Esophagus muscularis mucosa (tissue), 4 donors: ENCODE measurements at places on chromosomes 5 and 9. TPM values are rescaled to one million over a fixed set of nuclear protein-coding genes. Genes with fewer than 3 reads are reported as not detected.
A peak's percentile ranks its signal among the peaks of the same experiment; 100 is the strongest.

DNA sequence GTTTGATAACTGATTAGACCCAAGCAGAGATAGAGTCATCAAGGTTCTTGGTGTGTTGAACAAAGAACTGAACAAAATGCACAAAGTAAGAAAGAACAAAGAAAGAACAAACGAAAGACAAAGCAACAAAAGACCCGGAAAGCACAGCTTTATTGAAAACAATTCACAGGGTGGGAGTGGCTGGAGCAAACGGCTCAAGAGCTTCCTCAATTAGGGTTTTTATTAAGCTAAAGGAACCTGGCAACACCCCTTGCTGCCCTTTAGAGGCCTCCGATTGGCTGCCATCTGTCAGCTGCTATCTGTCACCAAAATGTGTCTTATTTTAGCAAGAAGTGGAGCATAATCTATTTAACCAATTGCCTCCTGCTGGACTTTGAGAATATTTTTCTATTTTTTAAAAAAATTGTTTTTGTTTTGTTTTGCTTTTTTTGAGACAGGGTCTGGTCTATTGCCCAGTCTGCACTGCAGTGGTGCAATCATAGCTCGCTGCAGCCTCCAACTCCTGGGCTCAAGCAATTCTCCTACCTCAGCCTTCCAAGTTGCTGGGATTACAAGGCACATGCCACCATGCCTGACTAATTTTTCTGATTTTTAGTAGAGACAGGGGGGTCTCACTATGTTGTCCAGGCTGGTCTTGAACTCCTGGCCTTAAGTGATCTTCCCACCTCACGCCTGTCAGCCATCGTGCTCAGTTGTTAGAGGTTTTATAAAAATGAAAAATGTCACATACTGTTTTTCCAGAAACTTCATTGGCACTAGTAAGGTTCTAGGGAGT, 7.7 kb upstream of the ABO start:
- no peak for DNase-seq

DNA sequence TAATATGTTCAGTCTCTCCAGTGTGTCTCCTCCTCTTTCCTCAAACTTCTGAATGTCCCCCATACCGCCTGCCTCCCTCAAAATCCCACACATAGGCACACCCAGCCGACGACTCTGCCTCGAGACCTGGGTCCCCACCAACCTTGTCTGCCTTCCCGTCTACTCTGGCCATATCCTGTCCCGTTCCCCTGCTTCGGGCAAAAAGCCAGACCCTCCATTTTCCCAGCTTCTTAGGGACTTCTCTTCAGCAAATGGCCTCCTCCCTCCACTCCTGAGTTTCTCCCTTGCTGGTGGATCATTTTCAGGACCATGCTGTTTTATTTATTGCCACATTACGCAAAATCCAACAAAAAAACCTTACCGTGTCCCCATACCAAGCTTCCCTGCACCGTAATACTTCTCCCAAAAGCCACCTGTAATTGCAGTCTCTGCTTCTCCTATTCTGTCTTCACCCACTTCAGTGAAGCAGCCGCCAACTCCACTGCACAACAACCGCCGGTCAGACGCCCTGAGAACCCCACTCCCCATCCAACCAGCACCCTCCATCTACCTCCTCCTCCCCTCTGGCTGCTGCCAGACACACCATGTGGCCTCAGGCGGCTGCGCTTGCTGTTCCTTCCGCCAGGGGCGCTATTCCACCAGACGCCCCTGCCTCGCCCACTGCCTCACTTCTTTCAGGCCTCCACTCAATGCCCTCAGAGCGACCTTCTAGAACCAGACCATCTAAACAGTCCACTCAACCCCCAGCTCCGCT, 117.0 kb downstream of the TRPM6 start:
- no peak for DNase-seq

DNA sequence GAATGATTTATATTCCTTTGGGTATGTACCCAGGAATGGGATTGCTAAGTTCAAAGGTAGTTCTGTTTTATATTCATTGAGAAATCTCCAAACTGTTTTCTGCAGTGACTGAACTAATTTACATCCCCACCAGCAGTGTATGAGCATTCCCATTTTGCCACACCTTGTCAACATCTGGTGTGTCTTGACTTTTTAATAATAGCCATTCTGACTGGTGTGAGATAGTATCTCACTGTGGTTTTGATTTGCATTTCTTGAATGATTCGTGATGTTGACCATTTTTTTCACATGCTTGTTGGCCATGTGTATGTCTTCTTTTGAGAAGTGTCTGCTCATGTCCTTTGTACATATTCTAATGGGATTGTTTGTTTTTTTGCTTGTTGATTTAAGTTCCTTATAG, 421.5 kb downstream of the KIAA0825 start:
- DNase-seq = no peak

DNA sequence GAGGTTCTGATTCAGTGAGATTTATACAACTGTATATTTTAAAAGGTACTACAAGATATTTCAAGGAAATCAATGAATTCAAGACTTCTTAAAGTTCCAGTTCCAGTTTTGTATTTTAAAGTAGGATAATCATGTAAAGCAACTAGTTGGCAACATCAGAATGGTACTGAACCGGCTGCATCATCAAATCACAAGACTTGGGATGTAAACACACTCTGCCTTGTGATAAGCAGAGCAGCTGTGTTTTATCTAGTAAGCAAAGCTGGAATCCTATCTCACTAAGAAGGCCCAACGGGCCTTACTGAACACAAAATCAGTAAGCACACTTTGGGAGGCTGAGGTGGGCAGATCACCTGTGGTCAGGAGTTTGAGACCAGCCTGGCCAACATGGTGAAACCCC, 327.2 kb upstream of the NREP start:
- no peak for DNase-seq

- no peak for DNase-seq
Observed at GRCh38 chr5:144403058-144403457, 232.4 kb downstream of the KCTD16 start.

- DNase-seq = peak; percentile 62
Observed at GRCh38 chr9:84775056-84775643, 105.6 kb downstream of the NTRK2 start.

DNA sequence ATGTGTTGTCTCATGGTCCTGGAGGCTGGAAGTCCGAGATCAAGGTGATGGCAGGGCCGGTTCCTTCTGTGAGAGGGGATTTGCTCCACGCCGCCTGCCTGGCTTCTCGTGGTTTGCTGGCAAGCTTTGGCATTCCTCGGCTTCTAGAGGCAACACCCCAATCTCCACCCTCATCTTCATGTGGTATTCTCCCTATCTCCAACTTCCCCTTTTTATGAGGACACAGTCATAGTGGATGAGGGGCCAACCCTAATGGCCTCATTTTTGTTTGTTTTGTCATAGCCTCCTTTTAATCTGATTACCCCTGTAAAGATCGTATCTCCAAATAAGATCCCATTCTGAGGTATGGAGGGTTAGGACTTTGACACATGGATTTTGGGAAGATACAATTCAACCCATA, 41.7 kb upstream of the CLK4 start:
- no peak for DNase-seq

GRCh38 chr5:120507197-120507596, 43.1 kb downstream of the PRR16 start:
- DNase-seq = no peak

- DNase-seq = no peak
Observed at GRCh38 chr5:74113927-74114326, 487.9 kb downstream of the ARHGEF28 start.

- no peak for DNase-seq
Observed at GRCh38 chr9:106697390-106697749, 165.6 kb upstream of the ZNF462 start.

- no peak for DNase-seq
Observed at GRCh38 chr9:87824216-87824875, 58.3 kb upstream of the SPATA31E1 start.

DNA sequence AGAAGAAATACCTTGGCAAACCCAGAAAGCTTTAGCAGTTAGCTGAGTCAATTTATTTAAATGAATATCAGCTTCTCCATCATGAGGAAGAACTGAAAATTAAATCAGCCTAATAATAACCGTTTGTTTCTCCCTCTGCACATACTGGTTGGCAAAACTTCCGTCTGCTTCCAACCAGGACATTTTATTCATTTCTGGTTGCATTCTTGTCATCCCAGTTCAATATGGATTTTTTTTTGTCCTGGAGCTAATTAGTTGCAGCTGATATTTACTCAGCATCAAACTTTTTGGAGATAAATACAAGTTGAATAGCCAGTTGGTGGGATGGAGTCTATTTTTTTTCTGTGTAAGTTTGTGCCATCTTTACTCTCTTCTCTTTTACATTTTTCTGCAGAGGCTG, 126.5 kb upstream of the GDNF start:
- no peak for DNase-seq

DNA sequence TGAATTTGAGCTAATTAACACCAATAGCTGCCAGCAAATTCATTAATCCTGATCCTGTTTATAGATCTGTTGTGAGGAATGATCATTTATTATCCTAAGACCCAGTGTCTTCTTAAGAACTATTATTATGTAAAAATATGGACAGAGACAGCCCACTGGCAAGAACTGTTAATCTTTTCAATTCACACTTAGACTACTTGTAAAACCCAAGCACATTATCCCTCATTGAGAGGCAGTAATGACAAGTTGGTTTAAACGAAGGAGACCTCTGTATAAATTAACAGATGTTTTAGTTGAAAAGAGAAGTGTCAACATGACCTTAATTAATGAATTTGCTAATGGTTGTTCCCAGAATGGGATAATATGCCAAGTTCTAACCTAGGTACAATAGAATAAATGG, 270.3 kb upstream of the IZUMO3 start:
- no peak for DNase-seq

The ADRB2 gene
- 6.1 TPM for total RNA-seq

The FTMT gene
- total RNA-seq = not detected

The IGFBPL1 gene
- total RNA-seq = 0.78 TPM

The EFNA5 gene
- total RNA-seq = 5.7 TPM

The SLC12A2 gene
- total RNA-seq = 93.4 TPM

The NRG2 gene
- 3.8 TPM for total RNA-seq
